ENCODE measurements at places on chromosomes 16 and 17.

GRCh38 chr17:35083071-35083470 is 19.6 kb upstream of the RFFL start:
- DNase-seq = no peak

DNA sequence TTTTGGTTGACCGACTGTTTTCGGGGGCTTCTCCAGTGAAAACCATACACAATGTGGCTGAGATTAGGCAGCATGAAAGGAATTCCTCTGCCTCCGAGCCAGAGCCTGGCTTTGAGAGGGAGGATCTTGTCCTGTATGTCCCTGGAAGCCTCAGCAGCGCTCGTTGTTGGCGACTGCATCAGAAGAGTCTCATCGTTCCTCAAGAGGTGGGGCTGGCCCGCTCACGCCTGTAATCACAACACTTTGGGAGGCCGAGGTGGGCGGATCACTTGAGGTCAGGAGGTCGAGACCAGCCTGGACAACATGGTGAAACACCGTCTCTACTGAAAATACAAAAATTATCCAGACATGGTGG is 15.0 kb downstream of the HS3ST6 start:
- no peak for DNase-seq

DNA sequence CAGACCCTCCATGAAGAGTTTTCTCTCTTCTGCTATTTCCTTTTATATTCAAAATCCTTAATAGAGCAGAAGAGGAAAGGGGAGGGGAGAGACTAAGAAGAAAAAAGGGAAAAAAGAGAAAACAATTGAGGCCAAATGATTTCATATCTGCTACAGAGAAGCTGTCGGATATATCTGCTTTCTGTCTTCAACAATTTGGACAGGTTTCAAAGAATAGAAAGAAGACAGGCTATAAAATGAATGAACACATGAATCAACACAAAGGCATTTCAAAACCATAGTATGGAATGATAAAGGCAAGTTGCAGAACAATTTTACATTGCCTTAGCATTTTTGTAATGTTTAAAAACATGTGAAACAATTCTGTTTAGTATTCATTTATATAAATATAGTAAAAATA is 4.7 kb upstream of the CMTR2 start:
- no peak for DNase-seq

- DNase-seq = no peak
Measured at GRCh38 chr17:50618941-50619340, 15.7 kb upstream of the ABCC3 start.

DNA sequence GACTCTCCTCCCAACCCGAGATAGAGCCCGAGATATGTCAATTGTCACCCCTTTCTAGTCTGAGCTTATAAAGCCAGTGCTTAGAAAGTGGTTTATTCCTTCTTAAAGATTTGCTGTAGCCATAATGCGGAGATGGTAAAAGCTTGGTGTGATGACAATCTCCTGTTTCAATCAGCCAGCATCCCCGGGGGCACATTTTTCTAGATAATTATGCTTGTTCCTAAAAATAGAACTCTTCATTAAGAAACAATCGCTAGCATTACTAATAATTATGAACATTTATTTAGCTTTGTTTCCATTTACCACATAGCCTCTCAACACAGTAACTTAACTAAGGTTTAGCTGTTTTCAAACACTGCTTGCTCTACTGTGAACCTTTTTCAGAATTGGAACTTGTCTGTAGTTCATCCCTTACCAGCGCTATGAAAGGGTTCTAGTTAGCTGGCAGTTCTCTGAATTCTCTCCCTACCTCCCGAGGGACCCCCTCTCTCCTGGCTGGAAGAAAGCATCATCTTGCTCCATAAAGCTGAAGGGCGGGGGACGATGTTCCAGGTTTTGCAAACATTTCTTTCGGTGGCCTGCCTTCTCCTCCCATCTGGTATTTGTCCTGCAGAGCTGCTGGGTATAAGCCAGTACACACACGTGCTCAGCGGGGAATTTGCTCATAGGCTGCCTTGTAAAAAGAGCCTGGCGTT is 922 bp upstream of the MRPL58 start:
- no peak for DNase-seq

DNA sequence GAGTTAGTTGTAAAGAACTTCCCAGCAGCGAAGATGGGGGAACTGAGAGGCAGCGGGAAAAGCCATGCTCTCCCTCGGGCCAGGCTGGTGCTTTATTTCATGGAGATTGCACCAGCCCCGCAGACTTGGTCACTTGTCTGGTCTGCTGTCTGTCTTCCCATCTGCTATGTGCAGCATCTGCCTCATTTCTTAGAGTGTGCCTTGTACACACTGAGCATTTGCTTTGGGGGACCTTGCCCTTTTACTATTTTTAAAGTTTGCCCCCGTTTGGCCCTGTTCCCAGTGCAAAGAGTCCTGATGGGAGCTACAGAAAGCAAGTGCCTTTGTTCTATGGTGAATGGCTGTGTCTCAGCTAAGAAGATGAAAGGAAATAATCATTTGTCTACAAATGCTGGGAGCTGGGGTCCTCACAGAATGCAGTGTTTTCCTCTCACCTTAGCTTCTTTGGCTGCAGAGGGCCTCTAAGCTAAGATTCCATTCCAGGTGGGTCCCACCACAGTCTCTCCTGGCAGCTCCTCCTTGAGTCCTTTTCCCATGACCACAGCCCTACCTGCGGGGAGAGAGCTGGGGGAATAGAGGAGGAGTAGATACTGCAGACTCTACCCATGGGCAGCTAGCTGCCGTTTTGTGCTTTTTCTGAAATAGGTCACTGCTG is 25.1 kb upstream of the CNOT1 start:
- no peak for DNase-seq

DNA sequence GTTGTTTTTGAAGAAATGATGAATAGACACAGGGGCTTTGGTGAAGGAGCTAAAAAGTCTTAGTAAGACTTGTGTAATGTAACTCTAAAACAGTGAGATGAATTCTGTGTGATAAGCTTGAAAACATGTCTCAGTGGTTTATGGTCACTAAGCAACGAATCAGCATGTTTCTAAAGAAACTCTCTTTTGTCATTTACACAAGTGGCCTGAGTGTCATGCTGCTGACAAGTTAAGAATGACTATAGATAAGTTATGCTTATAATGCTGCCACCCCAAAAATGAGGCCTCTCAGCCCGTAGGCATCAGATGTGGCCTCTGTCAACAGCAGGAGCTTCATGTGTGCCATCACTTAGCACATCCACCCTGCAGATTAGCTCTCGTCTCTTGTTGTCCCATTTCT is 8.7 kb downstream of the COX10 start:
- no peak for DNase-seq

- DNase-seq = no peak
Measured at GRCh38 chr17:36068524-36068923, 4.5 kb downstream of the CCL18 start.

DNA sequence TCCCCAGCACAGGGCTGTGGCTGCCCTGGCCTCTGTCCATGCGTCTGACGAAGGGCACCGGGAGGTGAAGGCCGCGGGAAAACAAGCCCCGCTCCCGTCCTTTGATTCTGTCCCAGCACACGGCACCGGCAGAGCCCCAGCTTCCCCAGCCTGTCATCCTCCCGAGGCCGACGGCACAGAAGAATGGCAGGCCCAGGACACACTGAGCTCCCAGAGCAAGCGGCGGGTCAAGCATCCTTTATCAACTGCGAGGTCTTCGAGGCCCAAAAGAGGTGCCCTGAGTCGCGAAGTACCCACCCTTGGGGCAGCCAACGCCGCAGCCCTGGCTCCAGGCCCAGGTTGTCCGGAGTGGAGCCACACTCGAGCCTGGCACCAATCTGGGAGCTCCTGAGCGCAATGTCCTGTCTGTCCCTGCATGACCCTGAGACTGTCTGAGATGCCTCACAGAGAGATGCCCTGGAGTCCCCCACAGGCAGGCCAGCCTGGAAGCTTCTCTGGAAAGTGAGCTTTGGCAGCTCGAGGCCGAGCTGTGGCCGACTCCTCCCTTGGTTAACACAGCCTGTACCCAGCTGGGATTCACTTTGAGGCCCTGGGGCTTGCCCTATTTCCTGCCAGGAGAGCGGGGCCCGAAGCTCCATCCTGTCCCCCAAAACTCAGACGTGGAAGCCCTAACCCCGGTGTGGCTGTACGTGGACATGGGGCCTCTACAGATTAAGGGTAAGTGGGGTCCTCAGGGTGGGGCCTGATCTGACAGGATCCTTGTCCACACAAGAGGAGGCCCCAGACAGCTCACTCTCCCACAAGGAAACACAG is 23.3 kb downstream of the SLC7A5 start:
- DNase-seq = no peak

GRCh38 chr17:17680477-17681186 is 626 bp upstream of the RAI1 start:
- DNase-seq = no peak

DNA sequence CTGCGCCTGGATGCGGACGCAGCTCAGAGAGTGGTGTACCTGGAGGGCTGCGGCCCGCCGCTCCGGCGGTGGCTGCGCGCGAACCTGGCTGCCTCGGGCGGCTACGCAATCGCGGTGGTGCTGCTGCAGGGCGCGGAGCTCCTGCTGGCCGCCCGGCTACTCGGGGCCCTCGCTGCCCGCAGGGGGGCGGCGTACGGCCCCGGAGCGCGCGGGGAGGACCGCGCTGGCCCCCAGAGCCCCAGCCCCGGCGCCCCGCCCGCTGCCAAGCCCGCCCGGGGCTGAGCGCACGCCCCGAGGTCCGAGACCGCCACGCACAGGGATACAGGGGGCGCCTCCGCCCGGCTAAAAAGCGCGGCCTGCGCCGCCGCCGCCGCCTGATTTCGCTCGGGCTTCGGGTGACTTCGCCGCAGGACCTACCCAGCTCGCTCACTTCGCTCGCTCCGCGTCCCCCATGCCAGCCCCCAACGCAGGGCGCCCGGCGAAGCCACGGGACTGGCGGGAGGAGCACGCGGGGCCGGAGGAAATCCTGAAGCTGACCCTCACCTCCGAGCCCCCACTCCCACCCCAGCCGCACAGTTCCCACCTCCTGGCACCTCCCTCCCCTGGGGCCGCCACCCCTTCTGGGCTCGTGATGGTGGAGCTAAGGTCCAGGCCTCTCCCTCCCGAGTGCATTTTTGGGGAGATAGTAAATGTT is 8.2 kb downstream of the PDE6G start:
- DNase-seq = no peak

- no peak for DNase-seq
Measured at GRCh38 chr17:13601776-13602551, at the start of gene HS3ST3A1. TSS of gene HS3ST3A1 (minus strand) at chr17:13601929. CDS start at chr17:13601129, 800 bp downstream.

- DNase-seq = peak; percentile 79
Measured at GRCh38 chr17:77465358-77466041, 324.7 kb downstream of the SEC14L1 start.

DNA sequence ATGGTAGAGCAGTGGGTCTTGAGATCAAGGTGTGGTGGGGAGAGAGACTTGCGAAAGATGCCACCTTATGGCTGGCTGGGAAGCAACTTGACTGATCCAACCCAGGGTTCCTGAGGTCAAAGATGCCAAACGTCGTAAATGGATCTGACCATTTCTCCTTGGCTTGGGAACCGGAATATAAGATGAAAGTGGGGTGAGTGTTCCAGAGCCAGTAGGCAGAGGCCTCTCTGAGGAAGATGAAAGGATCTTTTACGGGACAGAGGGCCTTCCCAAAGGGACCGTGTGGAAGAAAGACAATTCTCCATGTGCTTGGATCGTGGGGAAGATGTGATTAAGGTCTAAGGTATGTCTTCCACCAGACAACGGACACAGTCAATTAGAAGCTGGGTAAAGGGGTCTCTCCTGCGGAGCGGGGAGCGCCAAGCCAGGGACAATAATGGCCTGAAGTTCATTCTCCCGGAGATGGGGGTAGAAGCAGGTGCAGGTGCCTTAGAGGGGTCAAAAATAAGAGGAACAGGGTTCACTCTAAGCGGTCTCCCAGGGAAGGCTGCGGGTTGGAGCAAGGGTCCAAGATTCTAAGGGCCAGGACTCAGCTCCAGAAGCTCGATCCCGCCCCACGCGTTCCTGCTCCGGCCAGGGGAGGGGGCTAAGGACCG is 800 bp downstream of the FXR2 start:
- DNase-seq = no peak

DNA sequence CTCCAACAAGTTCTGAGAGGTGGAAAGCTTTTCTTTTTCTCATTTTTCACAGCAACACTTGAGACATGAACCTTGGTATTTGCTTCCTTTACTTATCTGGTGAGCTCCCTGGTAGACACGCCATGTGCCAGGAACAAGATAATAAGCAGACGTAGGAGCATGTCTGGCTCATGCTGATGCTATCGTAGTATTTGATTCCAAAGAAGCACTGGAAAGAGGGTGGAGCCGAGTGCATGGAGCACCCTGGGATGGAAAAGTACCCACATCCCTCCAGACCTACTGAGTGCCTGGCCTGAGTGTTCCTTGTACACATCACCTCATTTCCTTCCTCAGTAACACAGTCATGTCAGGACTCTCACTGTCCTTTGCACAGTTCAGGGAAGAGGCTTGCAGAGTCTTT is 231.0 kb downstream of the CBLN1 start:
- DNase-seq = no peak

DNA sequence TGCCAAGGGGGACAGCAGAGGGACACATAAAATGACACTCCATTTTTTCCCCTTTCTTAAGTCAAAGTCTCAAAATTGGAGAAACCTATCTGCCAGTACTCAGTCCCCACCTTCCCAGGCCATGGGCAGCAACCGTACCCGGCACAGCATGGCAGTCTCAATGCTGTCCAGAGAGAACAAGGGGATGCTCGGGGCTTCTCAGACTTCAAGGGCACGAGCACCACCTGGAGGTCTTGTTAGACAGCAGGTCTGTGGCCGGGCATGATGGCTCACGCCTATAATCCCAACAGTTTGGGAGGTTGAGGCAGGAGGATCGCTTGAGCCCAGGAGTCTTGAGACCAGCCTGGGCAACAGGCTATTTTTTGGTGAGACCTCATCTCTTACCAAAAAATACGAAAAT is 3.2 kb downstream of the DNAH17 start:
- no peak for DNase-seq

DNA sequence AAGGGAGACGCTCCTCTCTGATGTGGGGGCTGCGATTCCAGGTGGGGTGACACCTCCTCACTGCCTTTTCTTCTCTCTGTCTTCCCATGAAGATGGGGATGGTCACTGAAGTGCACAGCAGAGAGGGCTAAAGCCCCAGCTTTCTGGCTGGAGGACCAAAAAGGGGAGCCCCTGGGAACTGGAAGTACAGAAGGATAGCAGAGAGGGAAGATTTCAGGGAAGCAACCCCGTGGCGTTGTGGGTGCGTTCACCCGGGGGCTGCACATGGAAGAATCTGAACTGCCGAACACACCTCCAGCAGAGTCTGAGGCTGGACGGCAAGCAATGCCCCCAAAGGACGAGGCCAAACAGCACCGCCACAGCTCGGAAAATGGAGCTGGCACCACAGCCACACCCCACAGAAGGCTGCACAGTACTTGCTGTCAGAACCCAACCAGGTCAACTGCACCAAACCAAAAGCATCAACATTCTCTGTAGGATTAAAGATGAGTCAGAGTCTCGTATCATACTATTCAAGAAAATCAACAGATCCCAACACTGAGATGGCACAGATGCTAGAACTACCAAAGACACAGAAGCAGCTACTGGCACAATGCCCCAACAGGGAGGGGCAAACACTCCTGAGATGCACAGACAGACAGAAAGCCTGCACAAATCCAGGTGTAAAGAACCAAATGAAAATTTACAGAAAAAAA is 49.9 kb downstream of the MAP1LC3B start:
- DNase-seq = no peak

DNA sequence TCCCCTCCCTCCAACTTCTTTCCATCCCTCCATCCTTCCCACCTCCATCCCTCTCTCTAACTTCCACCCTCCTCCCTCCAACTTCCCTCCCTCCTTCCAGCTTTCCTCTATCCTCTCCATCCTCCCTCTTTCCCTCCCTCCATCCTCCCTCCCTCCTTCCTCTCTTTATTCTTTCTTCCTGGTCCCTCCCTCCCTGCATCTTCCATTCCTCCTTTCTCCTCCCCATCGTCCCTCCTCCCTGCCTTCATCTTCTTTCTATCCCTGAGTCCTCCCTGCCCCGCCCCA is 11.8 kb downstream of the CACNG4 start:
- no peak for DNase-seq
